ENCODE measurements at places on chromosomes 6 and 20.

DNA sequence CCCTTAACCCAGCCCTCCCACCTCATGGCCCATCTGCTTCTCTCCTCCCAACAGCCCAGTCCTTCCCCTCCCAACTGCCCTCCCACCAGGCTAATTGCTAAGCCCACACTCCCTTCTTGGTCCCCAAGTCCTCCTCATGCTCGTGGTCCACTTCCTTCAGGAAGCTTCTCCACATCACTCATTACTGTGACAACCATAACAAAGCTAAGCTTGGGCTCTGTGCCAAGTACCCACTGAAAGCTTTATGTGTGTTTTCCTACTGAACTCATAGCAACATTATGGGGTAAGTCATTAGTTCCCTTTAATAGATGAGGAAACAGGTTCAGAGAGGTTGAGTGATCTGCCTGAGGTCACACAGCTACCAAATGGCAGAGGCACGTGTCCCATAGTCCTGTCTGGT lies 16.2 kb downstream of the FRS3 start:
- DNase-seq = no peak

DNA sequence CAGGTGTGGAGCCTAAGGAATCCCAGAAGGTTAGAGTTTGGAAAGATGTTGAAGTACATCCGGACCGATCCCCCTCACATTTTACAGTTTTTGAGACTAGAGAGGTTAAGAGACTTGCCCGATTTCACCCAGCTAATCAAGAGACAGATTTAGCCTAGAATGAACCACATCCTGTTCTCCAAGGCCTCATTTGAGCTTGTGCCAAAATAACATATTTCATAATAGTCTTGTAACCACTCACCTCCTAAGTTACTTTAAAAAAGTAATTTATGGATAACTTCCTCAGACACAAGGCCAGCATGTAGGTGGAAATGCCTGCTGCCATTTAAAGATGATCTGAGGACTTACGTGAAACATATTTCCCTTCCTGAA lies 39.8 kb upstream of the ARHGAP18 start:
- no peak for DNase-seq

DNA sequence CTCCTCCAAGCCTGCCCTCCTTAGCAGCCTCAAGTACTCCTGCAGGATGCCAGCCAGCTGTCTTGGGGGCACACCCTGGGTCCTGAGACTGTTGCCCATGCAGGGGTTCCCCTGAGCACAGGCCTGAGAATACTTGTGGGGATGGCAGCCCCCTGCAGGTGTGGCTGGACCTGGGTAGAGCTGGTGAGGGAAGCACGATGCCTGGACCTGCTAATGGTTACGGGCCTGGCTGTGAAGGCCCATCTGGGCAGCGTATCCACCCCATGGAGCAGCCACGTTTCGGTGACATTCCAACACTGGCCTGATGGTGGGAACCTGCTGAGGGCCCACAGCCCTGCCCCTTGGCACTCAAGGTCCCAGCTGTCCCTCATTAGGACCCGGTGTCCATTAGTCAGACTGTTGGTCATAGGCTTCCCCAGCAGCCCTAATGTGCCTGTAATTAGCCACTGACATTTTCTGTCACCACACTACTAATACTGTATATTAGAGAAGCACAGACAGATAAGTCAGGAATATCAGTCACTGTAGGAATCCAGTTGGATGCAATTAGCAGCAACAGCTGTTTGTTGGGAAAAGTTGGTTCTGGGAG lies 20.3 kb downstream of the CCDC167 start:
- no peak for DNase-seq

DNA sequence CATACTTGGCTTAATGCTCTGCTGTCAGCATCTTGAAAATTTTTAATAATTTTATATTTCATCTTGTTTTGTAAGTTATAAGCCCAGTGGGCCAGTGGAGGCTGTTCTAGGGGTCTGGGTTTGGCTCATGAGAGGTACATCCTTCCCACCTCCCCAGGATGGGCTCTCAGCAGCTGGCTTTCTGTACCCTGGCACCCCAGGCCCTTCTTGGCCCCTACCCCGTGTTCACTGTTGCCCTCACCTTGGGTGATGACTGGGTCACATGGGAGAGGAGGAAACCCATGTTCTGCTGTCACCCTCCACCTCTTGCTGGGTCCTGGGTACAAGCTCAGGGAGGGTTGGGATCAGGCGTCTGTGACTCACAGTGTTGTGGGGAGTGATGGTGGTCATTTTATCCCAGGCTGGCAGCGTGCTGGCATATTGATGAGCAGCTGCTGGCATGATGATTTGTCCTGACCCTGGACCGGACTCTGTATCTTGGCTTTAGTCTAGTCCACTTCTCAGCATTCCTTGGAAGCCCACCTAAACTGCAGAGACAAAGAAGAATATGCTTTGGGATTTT lies 34.6 kb downstream of the SLC16A10 start:
- no peak for DNase-seq

GRCh38 chr6:131226459-131227157 lies 91.3 kb downstream of the AKAP7 start:
- DNase-seq = no peak

DNA sequence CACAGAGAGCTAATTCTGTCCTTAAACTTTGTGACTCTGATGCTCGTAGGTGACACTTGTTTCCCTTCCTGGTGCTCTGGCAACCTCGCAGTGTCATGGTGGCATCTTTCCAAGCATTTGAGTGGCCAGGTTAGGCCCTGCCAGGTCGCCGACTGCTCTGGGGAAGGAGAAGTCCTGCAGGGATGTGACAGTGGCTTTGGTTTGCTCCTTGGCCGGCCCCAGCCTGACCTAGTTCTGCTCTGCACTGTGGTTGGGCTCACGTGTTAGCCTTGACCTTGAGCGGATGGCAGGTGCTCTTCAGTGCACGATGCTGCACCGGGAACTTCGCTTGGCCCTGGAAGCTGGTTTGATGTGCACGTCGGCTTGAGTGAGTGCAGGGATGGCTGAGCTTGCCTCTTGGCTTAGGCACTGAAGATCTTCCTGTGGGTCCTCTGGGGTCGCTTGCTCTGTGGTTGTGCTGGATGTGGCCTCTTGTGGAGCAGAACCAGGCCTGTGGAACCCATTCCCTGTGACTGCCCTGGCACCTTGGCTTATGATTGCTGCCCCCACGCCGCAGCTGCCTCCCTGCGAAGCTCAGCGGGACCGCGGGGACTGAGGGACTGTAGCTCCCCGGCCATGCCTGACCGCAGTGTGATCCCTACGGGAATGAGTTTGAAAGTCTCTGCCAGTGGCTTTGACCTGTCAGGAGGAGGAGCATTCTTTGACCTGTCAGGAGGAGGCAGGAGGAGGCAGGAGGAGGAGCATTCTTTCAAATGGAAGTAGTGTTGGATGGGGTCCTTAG lies 8.7 kb downstream of the OSBPL2 start:
- DNase-seq = no peak

GRCh38 chr6:71334768-71335167 lies 46.2 kb downstream of the OGFRL1 start:
- no peak for DNase-seq

GRCh38 chr6:147508866-147509608 lies 547 bp downstream of the SAMD5 start:
- DNase-seq = no peak

GRCh38 chr6:167027772-167028171 lies 28.6 kb downstream of the CEP43 start:
- no peak for DNase-seq

GRCh38 chr6:1689141-1689540 lies 79.4 kb downstream of the FOXC1 start:
- no peak for DNase-seq

DNA sequence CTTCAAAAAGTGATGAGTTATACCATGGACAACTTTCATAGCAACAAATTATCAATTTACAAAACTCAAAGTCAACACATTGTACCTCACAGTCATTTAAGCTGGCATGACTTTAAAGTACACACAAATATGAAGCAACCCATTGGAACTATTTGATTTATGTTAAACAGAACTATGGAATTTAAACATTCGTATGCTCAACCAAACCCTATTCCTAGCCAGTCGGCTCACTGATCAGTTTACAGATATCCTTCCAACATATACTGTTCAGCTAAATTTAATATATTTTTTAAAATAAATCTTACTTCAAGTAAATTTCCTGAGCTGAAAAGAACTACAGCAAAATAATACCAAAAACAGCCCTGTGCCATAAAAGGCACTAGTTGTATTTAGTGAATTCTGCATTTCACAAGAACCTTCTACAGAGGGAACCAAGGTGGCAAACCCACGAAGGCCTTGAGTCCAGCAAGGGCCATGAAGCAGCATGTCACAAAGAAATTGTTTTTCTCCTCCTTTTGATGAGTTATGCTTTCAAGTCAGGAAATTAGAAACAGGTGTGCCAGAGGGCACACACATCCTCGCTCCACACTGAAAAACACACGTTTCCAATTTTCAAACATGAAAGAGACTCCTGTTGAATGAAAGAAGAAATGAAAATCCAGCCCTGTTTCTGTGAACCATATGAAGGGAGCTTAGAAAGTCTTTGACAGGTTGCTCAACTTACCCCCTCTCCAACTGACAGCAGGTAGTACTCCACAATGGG lies 122.8 kb downstream of the TASP1 start:
- DNase-seq = no peak

- no peak for DNase-seq
Observed at GRCh38 chr20:63808964-63809674, 21.9 kb downstream of the ZBTB46 start.

DNA sequence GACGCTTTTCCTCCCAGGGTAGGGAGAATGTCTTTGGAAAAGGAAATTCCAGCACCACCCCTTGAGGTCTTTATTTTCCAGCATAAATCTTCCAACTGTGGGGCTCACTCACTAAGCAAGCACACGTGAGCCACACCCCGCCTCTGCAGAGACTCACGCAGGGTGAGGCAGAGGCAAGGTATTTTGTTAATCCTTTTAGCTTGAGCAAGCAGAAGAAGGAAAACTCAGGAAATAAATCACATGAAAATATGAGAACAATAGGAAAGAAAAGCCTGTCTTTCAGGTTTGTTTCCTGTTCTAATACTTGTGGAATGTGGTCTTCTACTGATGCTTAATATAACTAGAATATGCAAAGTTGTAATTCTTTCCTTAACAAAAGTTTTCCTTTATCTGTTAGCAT lies 4.1 kb upstream of the PHACTR2 start:
- DNase-seq = no peak

- DNase-seq = no peak
Observed at GRCh38 chr6:120608826-120609225, 725.5 kb downstream of the TBC1D32 start.

GRCh38 chr6:19831358-19831757 lies 5.8 kb upstream of the ID4 start:
- DNase-seq = no peak

- DNase-seq = no peak
Observed at GRCh38 chr6:35485402-35485877, 11.4 kb downstream of the TEAD3 start.

Measured in T-helper 17 cell (primary cell).